Hematopoietic multipotent progenitor cell treated with erythropoietin and hydrocortisone succinate and interleukin-3 and kit ligand, for 17 days (in vitro differentiated cells): ENCODE measurements at places on chromosomes 2 and 18.

- no peak for DNase-seq
Measured at GRCh38 chr18:29979881-29980280, 1062.7 kb downstream of the DSC3 start.

- DNase-seq = no peak
Measured at GRCh38 chr2:8086796-8087479, 594.9 kb upstream of the ID2 start.

- no peak for DNase-seq
Measured at GRCh38 chr2:239945751-239946561, 79.2 kb downstream of the NDUFA10 start.

DNA sequence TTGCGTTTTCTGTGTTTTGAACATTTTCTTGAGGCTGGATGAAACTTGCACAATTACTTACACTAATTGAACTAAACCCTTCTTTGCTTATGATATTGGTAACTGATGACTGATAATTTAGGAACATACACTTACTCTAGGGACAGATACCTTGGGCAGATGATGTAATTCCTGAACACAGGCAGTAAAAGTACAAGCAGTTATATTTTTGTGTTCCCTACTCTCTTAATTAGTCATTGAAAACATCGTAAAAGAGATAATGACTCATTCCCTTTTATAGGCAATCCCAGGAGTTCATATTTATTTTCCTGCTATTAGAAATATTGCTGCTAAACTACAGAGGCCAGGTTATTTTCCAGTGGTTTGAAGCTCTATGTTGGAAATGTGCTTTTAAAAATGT is 46.4 kb downstream of the CCDC85A start:
- DNase-seq = no peak

- DNase-seq = no peak
Measured at GRCh38 chr2:22253171-22253570, 1129.4 kb downstream of the TDRD15 start.

DNA sequence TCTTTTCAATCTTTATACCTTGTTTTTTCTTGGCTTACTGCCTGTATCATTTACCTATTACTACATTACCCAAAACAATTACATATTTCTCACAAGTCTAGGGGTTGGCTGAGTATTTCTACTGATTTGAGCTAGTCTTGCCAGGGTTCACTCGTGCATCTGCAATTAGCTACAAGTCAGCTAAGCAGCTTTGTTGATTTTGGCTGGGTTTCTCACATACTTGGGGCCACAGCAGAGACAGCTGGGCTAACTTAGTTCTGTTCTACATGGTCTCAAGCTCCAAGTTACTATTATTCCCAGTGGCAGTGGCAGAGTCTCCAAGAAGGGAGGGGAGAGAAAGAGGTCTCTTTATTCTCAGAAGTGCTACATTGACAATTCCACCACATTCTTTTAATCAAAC is 54.7 kb upstream of the SP5 start:
- DNase-seq = no peak

DNA sequence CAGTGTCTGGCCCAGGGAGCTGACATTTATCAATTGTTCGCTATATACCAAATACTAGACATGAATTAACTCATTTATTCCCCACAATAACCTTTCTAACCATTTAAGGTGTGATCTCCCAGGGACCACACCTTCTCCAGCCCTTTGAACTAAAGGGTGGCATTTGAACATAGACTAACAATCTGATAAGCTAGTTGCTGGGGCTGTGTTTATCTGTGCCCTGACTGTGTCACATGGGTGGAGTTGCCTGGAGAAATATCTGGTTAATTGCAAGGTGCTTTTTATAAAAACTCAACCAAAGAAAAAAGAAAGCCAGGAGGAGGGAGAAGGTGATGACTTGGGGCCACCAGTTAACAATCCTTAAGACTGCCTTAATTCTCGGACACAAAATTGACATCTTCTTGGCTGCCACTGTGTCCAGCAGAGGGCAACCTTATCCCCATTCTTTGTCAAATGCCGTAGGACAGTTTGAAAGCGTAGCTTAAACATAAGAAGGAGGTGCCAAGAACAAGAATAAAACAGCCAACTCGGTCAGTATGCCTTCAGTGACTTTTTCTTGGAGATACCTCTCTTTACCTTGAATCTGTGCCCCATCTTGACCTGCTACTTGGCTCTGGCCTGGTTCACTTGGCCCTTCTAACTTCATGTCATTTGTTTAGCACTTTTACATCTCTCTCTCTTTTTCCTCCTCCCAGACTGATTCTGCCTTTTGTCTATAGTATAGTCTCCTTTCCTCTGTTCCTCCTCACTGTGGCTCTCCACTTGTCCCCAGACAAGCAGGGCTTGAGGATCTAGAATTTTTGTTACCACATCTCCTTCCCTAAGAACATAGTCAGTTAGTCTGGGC is 183.4 kb downstream of the MYO3B start:
- DNase-seq = peak; percentile 38

DNA sequence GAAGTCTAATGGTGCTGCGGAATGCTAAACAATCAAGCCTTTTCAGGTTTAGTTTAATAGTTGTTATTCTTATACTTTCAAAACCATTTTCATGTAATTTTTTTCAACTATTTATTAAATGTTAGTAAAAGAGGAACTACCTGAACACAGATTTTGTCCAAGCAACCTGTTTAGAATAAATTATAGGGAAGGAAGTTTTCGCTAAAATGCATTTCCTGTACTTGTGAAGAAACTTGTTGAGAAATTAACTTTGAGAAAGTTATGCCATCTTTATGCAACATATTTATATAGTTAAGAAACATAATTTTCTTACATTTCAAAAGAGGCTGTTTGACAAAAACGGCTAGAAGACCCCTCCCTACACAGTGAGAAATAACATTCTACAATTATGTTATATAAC is 16.6 kb downstream of the MAP4K4 start:
- no peak for DNase-seq

DNA sequence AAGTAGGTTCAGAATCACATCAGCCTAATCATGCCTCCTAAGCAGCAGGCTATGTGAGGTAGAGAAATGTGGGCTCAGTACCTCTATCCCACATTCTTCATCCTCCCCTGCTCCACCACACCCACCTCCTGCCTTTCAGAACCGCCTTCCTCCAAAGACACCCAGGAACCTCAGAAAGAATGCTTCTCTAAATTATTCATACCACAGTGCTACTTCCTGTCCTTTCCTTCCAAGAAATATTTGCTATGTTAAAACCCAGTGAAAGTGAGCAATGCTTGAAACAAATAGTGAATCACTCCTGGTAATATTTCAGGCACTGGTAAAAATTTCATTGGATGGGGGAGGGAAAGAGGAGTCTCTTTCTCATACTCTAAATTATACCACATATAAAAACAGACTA is 24.0 kb upstream of the CREB1 start:
- DNase-seq = no peak

DNA sequence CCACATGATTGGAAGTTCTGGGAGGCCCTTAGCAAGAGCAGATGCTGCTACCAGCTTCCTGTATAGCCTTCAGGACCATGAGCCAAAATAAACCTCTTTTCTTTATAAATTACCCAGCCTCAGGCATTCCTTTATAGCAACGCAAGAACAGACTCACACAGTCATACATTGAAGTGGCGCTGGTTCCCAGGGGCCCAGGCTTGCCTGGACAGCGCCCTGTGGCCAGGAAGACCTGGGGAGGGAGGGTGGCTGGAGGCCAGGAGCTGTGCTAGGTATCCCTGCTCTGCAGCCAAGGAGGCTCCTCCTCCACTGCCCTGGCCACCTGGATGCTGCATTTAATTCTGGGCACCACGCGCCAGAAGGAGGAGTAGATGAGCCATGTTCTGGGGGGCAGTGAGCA is 98.1 kb downstream of the AGAP1 start:
- DNase-seq = no peak

DNA sequence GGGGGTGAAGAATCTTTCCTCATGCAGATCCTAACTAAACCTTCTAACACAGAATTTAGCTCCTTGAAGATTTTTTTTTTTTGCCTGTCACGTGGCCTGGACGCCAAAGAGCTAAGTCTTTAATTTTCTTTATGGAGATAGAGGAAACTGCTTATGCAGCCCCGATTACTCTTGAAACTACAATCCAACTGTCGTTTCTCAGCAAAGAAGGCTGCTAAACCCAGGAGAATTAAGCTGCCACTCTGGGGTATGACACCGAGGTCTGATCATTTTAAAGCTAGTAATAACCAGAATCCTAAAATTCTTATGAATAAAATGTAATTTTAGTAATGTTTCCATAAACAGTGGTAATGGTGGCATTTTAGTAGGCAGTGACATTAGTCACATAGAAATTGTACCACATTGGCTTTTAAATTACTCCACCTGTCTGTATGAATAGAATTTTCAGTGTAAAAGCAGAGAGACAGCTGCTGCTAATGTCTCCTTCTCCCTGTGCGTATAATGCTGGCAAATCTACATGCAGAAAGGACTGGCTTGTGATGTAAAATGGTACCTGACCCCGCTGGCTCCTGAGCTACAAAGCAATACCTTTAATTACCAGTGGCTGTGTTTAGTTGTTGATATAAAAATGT is 86.5 kb downstream of the MEIS1 start:
- no peak for DNase-seq

DNA sequence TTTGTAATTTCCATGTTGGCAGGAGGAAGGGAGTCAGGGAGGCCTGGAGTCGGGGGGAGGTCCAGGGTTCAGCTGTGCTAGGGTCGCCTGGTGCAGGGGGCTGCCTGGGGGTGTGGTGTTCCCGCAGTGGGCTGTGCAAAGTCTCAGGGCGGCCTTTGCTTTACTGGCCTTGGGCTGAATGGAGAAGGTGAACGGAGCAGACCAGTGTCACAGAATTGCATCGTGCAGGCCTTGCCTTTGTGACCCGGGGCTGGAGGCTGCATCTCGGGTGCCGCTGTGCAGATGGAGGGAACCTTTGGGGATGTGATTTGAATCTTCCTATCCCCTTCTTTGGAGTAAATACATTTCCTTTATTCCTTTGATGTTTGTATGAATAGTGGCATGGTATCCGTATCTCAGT is 8.8 kb downstream of the SNTG2 start:
- DNase-seq = no peak

GRCh38 chr2:27441958-27442919 is at the start of gene KRTCAP3:
TSS of gene KRTCAP3 (plus strand) at chr2:27442381. CDS start at chr2:27442413, 32 bp downstream.
- DNase-seq = peak; percentile 35

- no peak for DNase-seq
Measured at GRCh38 chr2:121203591-121204249, 81.3 kb downstream of the TFCP2L1 start.

- DNase-seq = no peak
Measured at GRCh38 chr2:181847198-181847556, 44.4 kb upstream of the ITPRID2 start.

DNA sequence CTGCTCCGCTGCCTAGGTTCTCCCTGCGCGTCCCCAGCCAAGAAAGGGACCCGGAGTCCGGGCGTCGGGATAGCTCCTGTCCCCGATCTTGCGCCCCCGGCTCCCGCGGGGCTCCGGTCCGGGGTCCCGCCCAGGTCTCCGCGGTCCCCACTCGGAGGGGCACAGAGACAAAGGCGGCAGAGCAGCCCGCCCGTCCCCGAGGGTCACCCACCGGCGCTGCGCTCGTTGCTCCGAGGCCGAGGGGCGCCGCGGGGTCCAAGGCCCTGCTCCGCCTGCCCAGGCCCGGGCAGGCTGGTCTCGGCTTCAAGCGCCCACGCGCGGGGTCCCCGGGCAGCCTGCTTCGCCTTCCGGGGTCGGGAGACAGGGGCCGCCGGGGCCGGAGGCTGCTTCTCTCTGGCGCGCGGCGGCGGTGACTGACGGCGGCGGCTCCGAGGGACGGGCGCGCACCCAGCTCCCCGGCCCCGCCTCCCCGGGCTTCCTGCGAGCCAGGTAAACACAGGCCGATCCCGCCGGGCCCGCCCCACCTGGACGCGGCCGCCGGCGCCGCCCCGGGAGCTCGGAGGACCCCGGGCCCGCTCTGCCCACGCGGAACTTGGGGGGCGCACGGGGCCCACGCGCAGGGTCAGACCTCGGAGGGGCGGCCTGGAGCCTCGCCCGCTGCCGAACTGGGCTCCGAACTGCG is at the start of gene MBP:
Gene MBP, minus strand, starts transcription at position 415 of the 682 bp plus-strand sequence. CDS start 27,522 bp downstream, outside the sequence.
- peak; percentile 56 for DNase-seq

- peak; percentile 60 for DNase-seq
Measured at GRCh38 chr2:217993817-217994463, 8.9 kb downstream of the TNS1 start.

GRCh38 chr2:142879151-142879550 is 1.7 kb downstream of the KYNU start:
- no peak for DNase-seq
